Right atrium auricular region (tissue), 2 donors: ENCODE measurements at places on chromosomes 2 and 18. TPM values are rescaled to one million over a fixed set of nuclear protein-coding genes. Genes with fewer than 3 reads are reported as not detected.

GRCh38 chr2:10385933-10386773 is 62.0 kb downstream of the ODC1 start:
- H3K4me3 ChIP-seq, result no peak overlapping the region
- no peak overlapping the region for H3K27ac ChIP-seq
- peaks cover 44% of the 10 kb centered on the region for H3K4me1 ChIP-seq
- H3K36me3 ChIP-seq, result no peaks in the 10 kb centered on the region
- no peak for DNase-seq
- no peaks in the 10 kb centered on the region for H3K27me3 ChIP-seq

Gene PSMA8
- not detected for total RNA-seq

GRCh38 chr2:16882706-16883105 is 217.1 kb upstream of the CYRIA start:
- H3K27me3 ChIP-seq, result no peaks in the 10 kb centered on the region
- no peaks in the 10 kb centered on the region for H3K4me1 ChIP-seq
- H3K4me3 ChIP-seq, result no peak overlapping the region
- no peak for DNase-seq

GRCh38 chr2:85675427-85675826 is 7.4 kb upstream of the SFTPB start:
- DNase-seq, result no peak
- no peaks in the 10 kb centered on the region for H3K36me3 ChIP-seq
- H3K4me3 ChIP-seq, result no peak overlapping the region
- peaks cover 15% of the 10 kb centered on the region for H3K4me1 ChIP-seq

- no peak overlapping the region for H3K27ac ChIP-seq
- no peaks in the 10 kb centered on the region for H3K4me1 ChIP-seq
- H3K4me3 ChIP-seq, result no peak overlapping the region
- no peaks in the 10 kb centered on the region for H3K27me3 ChIP-seq
- no peak for DNase-seq
- H3K36me3 ChIP-seq, result no peaks in the 10 kb centered on the region
Observed at GRCh38 chr18:48023334-48024008, 93.0 kb upstream of the SMAD2 start.

DNA sequence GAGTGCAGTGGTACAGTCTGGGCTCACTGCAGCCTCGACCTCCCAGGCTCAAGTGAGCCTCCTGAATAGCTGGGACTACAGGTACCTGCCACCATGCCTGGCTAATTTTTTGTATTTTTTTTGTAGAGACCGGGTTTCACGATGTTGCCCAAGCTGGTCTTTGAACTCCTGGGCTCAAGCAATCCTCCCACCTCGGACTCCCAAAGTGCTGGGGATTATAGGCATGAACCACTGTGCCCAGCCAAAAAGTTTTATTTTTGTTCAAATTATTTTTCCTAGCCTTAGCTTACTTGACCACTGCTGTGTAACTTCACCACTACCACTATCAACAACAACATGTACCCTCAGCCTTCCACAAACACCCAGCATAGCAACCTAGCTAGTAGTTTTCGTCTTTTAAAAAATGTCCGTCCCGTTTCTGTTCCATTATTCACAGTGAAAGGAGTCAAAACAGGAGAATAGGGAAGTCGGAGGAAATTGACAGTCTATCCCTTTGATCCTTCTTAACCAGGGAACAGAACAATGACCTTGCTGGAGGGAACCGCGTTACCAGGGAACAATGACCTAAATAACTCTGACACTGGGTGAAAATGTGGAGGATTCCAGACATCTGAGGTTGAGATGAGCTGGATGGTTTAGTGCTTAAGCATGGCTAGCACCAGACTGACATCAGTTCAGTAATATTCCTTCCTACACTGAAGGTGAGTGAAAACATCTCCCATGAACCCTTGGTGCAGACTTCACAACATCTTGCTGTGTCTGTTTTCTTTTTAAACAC is 69.2 kb upstream of the ARL4C start:
- H3K4me3 ChIP-seq, result no peak overlapping the region
- H3K27ac ChIP-seq, result no peak overlapping the region
- no peak for DNase-seq
- no peaks in the 10 kb centered on the region for H3K4me1 ChIP-seq

DNA sequence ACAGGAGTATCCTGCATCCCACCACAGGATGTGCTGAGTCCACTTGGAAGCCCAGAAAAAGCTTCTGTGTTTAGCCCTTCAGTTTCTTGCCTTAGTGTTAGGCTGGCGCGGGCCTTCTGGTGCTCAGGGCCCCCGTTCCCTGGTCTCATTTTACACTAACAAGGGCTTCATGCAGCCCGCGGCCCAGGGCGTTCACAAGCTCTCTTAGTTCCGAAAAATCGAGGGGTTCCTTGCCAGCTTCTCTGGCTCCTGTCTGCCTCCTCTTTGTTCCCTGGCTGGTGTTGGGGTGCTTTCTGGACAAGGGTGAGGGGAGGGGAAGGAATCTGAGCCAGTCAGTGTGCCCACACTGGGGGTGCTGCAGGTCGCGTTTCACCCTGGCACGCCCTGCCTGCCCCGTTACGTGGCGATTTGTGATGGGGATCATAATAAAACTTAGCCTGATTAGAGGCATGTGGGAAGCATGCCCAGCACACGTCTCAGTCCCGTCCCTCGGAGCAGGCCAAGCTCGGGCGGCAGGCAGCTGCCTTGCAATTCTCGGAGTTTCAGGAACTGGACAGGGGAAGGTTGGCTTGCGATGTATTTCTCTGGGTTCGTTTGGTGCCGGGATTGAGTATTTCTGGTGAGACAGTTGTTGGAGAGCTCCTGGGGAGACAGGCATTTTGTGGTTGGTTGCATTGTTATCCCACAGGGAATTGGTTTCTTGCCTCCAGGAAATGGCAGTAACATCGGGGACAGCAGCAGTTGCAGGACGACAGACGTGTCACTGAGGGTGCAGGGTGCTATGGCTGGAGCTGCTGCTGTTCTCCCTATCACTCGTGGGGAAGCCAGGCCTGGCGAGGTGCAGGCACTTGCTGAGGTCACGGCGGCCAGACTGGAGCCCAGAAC is 22.9 kb downstream of the SH3BP4 start:
- H3K27ac ChIP-seq, result peak overlapping the region; percentile 51
- no peak for DNase-seq
- H3K27me3 ChIP-seq, result no peaks in the 10 kb centered on the region
- H3K36me3 ChIP-seq, result no peaks in the 10 kb centered on the region
- no peaks in the 10 kb centered on the region for H3K4me1 ChIP-seq

DNA sequence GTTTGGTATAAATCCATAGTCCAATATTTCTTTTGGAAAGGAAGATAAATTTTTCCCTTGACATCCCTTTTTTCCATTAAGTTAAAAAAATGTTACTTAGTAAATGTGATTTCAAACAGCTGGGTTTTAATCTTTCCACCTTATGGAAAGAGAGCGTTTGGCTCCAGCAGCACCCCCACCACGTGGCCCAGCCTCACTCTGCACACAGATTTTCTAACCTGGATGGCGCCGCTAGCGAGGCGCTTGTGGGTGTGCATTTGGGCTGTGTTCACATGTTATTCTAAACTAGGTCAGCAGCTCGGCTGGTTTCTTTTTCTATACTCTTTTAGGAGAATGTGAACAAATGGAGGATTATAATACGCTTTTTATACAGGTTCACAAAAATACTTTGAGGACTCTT is 218.0 kb downstream of the LDLRAD4 start:
- no peaks in the 10 kb centered on the region for H3K27me3 ChIP-seq
- no peak for DNase-seq
- no peaks in the 10 kb centered on the region for H3K36me3 ChIP-seq
- no peak overlapping the region for H3K4me3 ChIP-seq
- peaks cover 23% of the 10 kb centered on the region for H3K4me1 ChIP-seq

- DNase-seq, result no peak
- no peak overlapping the region for H3K27ac ChIP-seq
- no peaks in the 10 kb centered on the region for H3K27me3 ChIP-seq
- H3K4me3 ChIP-seq, result no peak overlapping the region
Observed at GRCh38 chr2:174158003-174158402, 90.3 kb downstream of the OLA1 start.

- H3K27ac ChIP-seq, result no peak overlapping the region
- no peak overlapping the region for H3K4me3 ChIP-seq
- peaks cover 18% of the 10 kb centered on the region for H3K36me3 ChIP-seq
- no peaks in the 10 kb centered on the region for H3K4me1 ChIP-seq
- DNase-seq, result no peak
Observed at GRCh38 chr2:238326801-238327365, 6.6 kb downstream of the TRAF3IP1 start.

Gene OR6B2
- total RNA-seq, result not detected

DNA sequence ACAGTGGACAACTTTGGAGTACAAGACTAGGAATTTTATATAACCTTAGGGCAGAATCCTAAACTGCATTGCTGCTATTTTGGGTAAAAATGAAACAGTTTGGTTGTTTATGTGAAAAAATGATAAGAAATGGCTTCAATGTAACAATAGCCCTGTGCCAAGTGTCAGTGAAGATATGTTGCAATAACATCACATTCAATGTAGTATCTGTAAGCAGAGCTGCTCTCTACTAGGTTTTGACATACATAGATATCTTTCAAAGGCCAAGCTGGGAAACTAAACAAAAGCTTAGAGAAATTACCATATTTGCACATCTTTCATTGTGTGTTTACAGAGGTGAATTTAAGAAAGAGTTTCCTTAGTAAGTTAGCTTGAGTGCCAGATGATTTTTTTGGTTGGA is 135.0 kb upstream of the DOK6 start:
- H3K4me1 ChIP-seq, result no peaks in the 10 kb centered on the region
- no peak for DNase-seq

GRCh38 chr18:79336556-79337142 is 59.1 kb upstream of the NFATC1 start:
- DNase-seq, result no peak
- H3K27ac ChIP-seq, result no peak overlapping the region
- no peak overlapping the region for H3K4me3 ChIP-seq
- H3K36me3 ChIP-seq, result peaks cover 24% of the 10 kb centered on the region
- no peaks in the 10 kb centered on the region for H3K27me3 ChIP-seq

Gene ARHGEF4
- 8.1 TPM for total RNA-seq

- H3K4me3 ChIP-seq, result peak overlapping the region; percentile 81
- peak overlapping the region; percentile 97 for H3K27ac ChIP-seq
- no peak for DNase-seq
Observed at GRCh38 chr2:64018701-64019082, 536 bp downstream of the VPS54 start.

- H3K4me3 ChIP-seq, result no peak overlapping the region
- no peak for DNase-seq
- no peak overlapping the region for H3K27ac ChIP-seq
- H3K36me3 ChIP-seq, result no peaks in the 10 kb centered on the region
- no peaks in the 10 kb centered on the region for H3K4me1 ChIP-seq
- H3K27me3 ChIP-seq, result no peaks in the 10 kb centered on the region
Observed at GRCh38 chr18:56869189-56869777, 218.1 kb downstream of the WDR7 start.

GRCh38 chr18:30175621-30176225 is 866.8 kb downstream of the DSC3 start:
- no peaks in the 10 kb centered on the region for H3K27me3 ChIP-seq
- H3K4me1 ChIP-seq, result no peaks in the 10 kb centered on the region
- H3K27ac ChIP-seq, result no peak overlapping the region
- DNase-seq, result no peak
- no peak overlapping the region for H3K4me3 ChIP-seq

Gene CASP10
- 6.8 TPM for total RNA-seq

Gene KIAA2012
- total RNA-seq, result not detected

Gene LBX2
- 1.0 TPM for total RNA-seq

- H3K27ac ChIP-seq, result no peak overlapping the region
- H3K4me1 ChIP-seq, result no peaks in the 10 kb centered on the region
- H3K36me3 ChIP-seq, result no peaks in the 10 kb centered on the region
- H3K27me3 ChIP-seq, result no peaks in the 10 kb centered on the region
- H3K4me3 ChIP-seq, result no peak overlapping the region
- no peak for DNase-seq
Observed at GRCh38 chr18:79606621-79607331, 72.8 kb upstream of the CTDP1 start.

DNA sequence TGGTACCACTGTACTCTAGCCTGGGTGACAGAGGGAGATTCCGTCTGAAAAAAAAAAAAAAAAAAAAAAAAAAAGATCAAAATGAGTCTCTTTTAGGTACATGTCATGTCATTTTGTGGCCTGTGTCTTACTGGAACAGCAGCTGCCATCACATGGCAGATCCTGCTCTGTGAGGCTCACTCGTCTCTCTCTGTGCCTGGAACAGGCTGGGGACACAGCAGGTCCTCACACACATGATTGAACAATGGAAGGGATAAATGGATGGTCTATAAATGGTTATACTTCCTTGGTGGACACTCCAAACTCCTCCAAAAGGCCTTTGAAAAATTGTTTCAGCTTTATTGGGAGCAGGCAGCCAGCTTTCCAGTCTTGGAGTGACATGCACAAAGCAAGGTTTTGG is 236.2 kb upstream of the COPS8 start:
- H3K36me3 ChIP-seq, result no peaks in the 10 kb centered on the region
- no peak for DNase-seq
- H3K27ac ChIP-seq, result no peak overlapping the region

Gene TNFRSF11A
- total RNA-seq, result 1.8 TPM

Gene PDCD1
- total RNA-seq, result 17.5 TPM

Gene SERPINE2
- total RNA-seq, result 54.3 TPM

DNA sequence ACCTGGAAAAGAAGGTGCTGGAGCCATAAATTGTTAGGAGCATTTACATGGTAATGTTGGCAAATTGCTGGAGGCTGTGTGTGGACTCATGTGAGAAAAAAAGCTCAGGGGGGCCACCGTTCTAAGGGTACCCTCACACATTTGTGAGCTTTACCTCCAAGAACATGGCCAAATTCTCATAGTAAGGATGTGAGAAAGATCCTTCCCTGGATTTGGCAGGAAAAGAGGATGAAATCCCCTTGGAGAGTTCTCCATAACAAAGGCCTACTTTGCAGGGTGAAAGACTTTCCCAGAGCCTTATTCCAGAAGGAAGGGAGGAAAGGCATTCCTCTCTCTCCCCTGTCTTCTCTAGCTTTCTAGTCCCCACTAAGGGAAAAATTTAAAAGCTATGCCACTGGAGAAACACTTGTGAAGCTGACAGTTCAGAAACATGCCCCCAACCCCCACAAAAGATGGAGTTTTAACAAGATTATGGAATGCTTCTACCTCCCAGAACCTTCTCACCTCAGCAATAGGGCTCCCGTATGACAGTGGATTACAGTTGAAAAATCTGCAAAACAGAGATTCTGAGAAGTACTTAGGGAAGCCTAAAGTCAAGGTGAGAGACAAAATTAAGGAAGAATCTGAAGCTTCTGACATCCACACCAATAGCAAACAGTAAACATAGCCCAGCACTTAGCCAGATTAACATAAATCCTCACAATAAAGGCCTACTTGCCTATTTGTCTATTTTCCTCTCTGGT is 20.2 kb upstream of the ERMN start:
- H3K27me3 ChIP-seq, result no peaks in the 10 kb centered on the region
- no peak for DNase-seq
- H3K4me1 ChIP-seq, result no peaks in the 10 kb centered on the region
- no peak overlapping the region for H3K4me3 ChIP-seq

Gene DOK1
- 10.3 TPM for total RNA-seq

Gene FASTKD1
- total RNA-seq, result 22.6 TPM

DNA sequence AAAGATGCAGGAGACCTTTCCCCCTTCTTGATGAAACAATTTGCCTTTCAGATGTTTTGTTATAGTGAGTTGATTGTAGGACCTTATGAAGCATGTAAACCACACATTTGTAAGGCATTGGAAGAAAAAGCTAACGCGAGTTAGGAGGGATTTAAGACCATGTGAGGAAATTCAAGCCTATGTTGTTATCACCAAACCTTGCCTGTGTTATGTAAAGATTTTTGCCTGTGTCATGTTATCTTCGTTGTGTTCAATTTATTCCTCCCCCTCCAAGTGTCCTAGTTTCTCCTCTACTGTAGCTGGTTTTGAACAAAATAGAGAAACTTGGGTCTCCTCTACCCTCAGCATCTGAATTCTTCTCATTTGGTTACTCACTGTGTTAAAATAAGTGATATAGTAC is 173.0 kb downstream of the NEDD4L start:
- H3K27ac ChIP-seq, result no peak overlapping the region
- no peaks in the 10 kb centered on the region for H3K36me3 ChIP-seq
- H3K4me3 ChIP-seq, result no peak overlapping the region
- H3K4me1 ChIP-seq, result no peaks in the 10 kb centered on the region
- H3K27me3 ChIP-seq, result no peaks in the 10 kb centered on the region
